ENCODE measurements at places on chromosomes 4 and X.

DNA sequence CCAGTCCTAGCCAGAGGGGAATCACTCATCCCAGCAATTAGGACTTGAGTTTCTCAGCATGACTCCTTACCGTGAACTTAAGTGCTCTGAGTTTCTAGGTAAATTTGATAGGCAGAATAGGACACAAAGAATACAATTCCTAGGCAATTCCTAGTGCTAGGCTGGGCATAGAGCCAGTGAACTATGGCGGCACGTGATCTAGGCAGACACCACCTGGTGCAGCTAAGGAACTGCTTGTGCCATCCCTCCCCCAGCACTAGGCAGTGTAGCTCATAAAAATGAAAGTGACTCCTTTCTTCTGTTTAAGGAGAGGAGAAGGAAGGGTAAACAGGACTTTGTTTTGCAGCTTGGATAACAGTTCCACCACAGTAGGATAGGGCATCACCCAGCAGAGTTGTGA is 736.3 kb upstream of the PCDH7 start:
- no peak for DNase-seq

- DNase-seq, result no peak
Measured at GRCh38 chrX:40174854-40175510, 77.2 kb upstream of the BCOR start.

DNA sequence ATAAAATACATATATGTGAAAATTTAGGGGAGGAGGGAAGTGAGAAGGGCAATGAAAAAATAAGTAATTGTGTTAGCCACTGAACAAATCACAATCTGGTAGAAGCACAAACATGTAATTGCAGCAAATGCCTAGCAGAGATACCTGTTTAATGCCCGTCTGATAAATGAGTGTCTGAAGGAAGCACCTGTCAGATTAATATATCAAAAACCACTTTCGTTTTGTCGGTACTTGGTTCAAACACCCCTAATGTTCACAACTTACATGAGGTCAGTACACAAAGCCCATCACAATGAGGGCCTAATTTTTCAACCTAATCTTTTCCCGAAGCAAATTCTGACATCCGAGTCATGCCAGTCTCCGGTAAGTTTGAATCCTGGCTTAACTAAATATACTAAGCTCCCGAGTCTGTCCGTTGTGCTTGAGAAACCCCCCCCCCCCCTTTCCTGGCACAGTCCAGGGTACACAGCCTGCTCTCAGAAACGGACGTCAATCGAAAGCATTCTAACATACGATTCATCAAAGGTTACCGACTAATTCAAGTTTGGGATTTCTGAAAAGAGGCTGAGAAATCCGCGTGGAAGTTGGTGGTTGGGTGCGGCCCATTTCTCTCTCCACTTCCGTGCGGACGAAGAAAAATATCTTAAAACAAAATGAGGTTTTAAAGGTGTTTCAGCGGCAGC is 758 bp downstream of the SDAD1 start:
- no peak for DNase-seq

GRCh38 chrX:109959356-109959871 is 43.5 kb upstream of the TMEM164 start:
- DNase-seq, result no peak

DNA sequence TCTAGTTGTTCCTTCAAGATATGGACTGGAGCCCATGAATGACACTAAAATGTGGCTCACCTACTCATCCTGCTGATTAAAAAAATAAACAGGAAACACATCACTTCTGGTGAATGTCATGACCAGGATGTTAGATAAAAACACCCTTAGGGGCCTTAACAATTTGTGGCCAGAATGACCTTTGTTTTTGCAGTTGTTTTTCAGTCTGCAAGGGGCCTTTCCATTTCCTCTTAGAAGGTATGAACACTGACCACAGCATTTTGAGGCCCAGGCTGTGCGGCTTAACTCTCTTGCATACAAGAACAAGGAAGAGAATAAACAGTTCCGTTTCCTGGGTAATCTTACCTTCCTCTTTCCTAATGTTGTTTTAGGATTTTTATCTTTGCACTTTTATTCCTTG is 113.2 kb downstream of the IL1RAPL2 start:
- no peak for DNase-seq

DNA sequence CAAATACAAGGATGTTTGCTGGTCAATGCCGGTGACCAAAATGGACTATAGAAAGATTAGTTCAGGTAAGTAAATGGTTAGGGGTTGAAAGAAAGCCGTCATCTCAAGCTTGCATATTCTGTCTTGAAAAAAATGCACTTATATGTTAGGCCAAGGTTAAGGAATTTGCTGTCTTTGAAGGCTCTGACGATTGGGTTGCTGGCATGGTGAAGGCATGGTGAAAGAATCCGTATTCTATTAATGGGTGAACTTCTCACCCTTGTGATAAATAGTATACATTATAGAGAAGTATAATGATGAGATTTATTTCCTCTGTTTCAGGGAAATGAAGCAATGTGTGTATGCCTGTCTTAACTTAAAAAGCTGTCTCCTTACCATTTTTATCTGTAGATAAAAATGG is 132.6 kb downstream of the ADGRL3 start:
- no peak for DNase-seq

DNA sequence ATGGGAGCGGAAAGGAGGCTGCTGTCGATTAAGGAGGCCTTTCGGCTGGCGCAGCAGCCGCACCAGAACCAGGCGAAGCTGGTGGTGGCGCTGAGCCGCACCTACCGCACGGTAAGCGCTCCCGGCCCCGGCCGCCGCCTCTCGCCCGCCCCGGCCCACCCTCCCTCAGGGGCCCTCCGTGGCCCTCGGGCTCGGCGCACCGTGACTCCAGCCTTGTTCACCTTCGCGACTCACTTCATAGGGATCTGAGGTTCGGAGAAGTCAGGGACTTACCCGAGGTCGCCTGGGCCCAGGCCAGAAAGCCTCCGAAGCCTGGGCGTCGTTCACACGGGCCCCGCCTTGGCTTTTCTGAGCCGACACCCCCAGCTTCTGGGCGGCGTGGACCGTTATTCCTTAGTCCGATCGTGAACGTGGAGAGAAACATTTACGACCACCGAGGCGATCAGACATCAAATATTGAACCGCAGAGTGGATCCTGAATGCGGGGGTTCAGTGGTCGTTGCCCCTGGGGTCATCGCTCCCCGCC is 362 bp downstream of the NCAPG start:
- DNase-seq, result no peak

DNA sequence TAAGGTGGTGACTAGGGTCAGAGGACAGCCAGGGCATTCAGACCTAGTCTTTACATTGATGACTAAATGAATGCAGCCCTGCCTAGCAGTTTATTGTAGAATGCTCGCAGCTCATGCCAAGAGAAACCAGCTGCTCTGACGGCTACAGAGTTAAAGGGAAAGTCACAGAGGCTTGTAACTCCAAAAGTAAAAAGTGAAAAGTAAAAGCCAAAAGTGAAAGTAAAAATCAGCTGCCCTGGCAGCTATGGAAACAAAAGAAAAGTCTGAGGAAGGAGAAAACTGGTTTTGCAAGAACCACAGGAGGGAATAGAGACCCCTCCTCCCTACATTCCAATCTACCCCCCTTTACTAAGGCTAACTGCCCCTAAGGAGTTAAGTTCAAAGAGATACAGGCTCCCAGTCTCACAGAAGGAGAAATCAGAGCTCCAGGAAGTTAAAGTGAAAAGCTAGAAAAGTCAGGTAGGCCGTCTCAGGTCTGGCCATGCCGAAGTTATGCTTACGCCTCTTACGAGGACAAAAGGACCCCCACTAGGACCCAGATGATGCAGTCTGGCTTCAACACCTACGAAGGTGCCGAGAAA is 6.0 kb downstream of the GAGE10 start:
- no peak for DNase-seq

DNA sequence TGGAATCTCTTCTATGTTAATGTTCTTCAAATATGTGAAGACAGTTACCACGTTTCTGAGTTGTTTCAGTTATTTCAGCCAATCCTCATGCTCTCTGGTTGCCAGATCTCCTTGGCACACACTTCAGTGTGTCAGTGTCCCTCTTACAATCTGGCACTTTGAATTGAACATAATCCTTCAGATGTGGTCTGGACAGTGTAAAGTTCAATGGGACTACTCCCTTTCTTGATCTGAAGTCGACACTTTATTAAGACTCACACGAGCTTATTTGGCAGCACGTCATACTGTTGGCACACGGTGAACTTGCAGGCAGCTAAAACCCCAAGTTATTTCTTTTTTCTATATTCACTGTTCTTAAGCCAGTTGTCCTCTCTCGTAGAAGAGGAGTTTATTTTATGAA is 28.2 kb downstream of the ARSJ start:
- no peak for DNase-seq

DNA sequence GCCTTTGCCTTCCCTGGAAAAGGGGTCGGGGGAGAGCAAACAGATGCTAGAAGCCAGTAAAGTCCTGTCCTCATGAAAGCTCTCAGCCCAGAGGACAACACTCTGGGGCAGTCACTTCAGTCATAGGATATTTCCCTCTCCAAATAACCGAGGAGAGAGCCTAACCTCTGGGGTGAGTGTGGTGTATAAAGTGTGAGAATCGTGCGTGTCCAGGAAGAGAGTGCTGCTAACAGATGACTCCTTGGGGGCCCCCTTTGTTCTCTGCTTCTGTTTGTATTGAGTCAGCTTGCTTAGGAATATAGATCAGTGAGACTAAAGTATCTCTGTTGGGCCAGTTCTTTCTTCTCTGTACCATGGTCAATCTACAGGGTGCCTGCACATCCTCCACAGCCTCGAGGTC is 247.2 kb downstream of the PALLD start:
- DNase-seq, result no peak

- DNase-seq, result no peak
Measured at GRCh38 chr4:102076622-102077021, 268.7 kb downstream of the SLC39A8 start.

- no peak for DNase-seq
Measured at GRCh38 chr4:103664436-103665075, 55.2 kb downstream of the TACR3 start.

DNA sequence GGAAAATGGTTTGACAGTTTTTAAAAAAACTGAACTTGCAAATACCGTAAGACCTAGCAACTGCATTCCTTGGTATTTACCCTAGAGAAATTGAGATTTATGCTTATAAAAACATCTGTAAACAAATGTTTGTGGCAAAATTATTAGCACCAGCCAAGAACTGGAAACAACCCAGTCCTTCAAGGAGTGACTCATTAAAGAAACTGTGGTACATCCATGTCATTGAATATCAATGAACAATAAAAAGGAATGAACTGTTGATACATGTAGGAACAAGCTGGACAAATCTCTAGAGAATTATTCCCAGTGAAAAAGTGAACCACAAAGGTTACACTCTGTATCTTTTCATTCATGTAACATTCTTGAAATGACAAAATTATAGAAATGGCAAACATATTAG is 240.2 kb upstream of the ADAMTS3 start:
- no peak for DNase-seq

- no peak for DNase-seq
Measured at GRCh38 chr4:149980121-149980682, 98.0 kb upstream of the DCLK2 start.

GRCh38 chrX:78945186-78945912 is at the start of gene P2RY10:
Gene P2RY10, plus strand, starts transcription at chrX:78945391. Its CDS starts 15,130 bp downstream, at chrX:78960521.
- DNase-seq, result no peak

- no peak for DNase-seq
Measured at GRCh38 chr4:111961809-111962208, 183.4 kb upstream of the FAM241A start.

GRCh38 chr4:184950117-184950830 is 68.0 kb upstream of the HELT start:
- DNase-seq, result no peak

- no peak for DNase-seq
Measured at GRCh38 chrX:129961180-129962083, 21.0 kb upstream of the BCORL1 start.

- DNase-seq, result no peak
Measured at GRCh38 chr4:169627307-169627706, 6.9 kb downstream of the CLCN3 start.

DNA sequence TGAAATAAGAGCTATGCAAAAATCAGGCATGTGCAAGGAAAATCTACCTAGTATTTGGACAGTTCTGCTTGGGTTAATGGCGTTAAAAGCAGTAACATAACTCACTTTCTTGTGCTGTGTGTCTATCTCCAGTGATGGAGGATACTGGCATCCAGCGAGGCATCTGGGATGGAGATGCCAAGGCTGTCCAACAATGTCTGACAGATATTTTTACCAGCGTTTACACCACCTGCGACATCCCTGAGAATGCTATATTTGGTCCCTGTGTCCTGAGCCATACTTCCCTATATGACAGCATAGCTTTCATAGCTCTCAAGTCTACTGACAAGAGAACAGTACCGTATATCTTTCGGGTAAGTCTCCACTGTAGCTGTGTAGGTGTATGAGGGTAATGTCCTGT is 2.6 kb downstream of the PRDM8 start:
- no peak for DNase-seq

GRCh38 chr4:7971159-7971631 is 31.5 kb upstream of the AFAP1 start:
- DNase-seq, result no peak

- no peak for DNase-seq
Measured at GRCh38 chrX:8868906-8869305, 67.7 kb upstream of the FAM9A start.

GRCh38 chr4:79689740-79690139 is 281.7 kb upstream of the GK2 start:
- DNase-seq, result no peak

DNA sequence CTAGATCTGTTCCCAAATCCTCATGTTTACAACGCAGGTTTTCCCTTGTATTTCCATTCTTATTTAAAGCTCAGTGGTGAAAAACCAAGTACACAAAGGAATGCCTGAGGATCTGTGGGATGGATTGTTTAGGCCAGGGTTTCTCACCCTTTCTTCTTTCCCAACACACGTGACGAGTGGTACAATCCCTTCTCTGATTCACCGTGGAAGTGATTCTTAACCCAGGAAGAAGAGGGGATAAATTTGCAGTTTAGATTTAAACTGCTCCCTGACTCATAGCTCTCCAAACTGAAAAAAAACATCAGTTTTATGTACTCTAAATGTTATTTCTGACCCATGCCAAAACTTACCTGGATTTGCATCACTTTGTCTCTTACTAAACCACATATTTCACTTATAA is 17.0 kb downstream of the PAQR3 start:
- DNase-seq, result no peak

- DNase-seq, result no peak
Measured at GRCh38 chr4:11472535-11472934, 43.8 kb upstream of the HS3ST1 start.

GRCh38 chr4:152363086-152363485 is 172.8 kb downstream of the FBXW7 start:
- DNase-seq, result no peak

- DNase-seq, result no peak
Measured at GRCh38 chr4:73866246-73866645, 2.9 kb upstream of the CXCL1 start.

DNA sequence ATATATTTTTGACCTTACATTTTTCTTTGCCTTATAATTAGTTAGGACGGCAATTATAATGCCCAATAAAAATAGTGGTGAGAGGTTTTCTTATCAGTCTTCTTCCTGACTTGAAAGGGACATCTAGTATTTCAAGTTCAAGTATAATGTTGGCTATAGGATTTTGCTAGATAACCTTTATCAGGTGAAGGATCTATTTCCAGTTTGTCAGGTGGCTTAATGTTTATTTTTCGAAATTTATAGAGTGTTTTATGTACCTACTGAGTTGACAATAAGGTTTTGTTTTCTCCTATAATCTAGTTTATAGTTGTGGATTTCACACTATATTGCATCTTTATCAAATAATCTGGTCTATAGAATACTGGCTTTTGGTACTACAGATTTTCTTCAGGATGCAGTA is 351.8 kb upstream of the FGF13 start:
- no peak for DNase-seq

- DNase-seq, result peak; percentile 67
Measured at GRCh38 chrX:68827848-68828624, 785 bp upstream of the EFNB1 start.

GRCh38 chrX:68823413-68824151 is 5.2 kb upstream of the EFNB1 start:
- no peak for DNase-seq

- DNase-seq, result no peak
Measured at GRCh38 chr4:185835336-185835735, 23.3 kb upstream of the SORBS2 start.
